Activated CD4-positive, alpha-beta memory T cell treated with anti-CD3 and anti-CD28 coated beads, Interleukin-2, amount 10 ng/mL, durations not matched to agents 7 days and 5 days (primary cell): ENCODE measurements at places on chromosomes 7 and 10. TPM values are rescaled to one million over a fixed set of nuclear protein-coding genes. Genes with fewer than 3 reads are reported as not detected.

DNA sequence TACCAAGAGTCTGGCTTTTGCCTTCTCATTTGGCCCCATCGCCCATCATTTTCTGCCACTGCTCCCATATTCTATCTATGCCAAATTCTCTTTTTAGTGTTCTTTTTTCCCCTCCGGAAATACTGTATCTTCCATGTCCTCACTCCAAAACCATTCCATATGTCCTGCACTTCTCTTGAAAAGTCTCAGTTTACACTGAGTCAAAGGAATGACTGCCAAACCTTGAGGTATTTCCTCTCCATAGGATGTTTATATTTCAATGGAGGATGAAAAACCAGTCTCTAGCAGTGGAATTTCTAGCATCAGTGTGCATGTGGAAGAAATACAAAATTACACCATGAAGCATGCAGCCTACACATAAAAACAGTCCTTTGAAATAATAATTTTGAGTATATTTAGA, 121.4 kb upstream of the PHYHIPL start:
- DNase-seq = no peak

DNA sequence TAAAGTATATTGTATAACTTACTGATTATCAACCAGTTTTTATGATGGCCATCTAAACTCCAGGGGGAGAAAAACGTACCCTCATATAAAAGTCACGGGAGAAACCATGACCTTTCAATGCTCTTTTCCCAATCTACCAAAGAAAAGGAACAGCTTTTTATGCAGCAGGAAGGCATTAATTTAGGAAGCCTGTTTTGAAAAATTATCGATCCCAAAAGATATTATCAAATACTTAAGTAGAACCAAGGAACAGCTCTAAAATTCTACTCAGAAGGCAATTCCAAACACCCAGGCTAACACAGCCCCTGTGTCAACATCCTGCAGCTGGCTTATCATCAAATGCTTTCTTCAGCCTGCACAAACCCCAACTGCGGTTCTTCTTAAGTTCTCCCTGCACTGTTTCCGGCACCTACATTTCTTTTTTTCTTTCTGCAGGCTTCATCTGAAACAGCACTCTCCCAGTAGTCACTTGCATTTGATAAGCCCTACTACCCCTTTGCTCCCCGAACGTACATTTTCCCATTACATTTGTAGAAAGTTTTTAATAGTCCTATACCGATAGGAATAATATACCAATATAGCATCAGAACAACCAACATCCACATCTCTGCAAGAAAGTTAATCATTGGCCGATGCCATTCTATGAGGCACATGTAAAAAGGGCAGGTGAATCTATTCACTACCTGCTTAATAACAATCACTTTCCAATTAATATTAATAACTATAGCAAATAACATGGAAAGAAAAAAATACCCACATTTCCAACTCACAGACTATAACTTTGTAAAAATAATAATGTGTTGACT, 47.9 kb downstream of the PIP4K2A start:
- peak; percentile 67 for DNase-seq

DNA sequence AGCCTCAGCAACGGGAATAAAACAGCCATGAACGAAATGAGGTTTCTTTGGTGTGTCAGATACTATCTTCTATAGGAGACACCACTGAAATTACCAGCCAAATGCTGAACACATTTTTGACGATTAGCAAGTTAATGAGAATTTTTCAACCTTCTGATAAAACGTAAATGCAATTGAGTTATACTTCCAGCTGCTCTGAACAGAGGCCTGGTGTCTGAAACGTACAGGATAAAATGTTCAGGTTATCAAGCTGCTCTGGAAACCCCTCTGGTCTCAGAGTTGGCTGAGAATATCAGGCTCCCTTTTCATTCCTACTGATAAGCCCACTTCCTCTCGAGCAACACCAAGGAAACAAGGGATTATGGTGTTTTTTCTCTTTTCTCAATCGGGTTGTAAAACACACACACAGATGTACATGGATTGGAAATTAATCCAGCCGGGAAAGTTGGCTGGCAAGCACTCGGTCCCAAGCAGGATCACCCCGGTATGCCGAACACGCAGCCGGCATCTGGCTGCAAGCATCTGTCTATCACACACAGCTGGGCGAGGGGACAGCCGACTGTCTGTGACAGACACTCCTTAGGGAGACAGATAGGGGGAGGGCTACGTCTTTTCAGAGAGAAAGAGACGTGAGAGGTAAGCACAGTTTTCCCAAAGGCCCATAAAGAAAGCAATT, 171.8 kb downstream of the PRKAG2 start:
- no peak for DNase-seq

DNA sequence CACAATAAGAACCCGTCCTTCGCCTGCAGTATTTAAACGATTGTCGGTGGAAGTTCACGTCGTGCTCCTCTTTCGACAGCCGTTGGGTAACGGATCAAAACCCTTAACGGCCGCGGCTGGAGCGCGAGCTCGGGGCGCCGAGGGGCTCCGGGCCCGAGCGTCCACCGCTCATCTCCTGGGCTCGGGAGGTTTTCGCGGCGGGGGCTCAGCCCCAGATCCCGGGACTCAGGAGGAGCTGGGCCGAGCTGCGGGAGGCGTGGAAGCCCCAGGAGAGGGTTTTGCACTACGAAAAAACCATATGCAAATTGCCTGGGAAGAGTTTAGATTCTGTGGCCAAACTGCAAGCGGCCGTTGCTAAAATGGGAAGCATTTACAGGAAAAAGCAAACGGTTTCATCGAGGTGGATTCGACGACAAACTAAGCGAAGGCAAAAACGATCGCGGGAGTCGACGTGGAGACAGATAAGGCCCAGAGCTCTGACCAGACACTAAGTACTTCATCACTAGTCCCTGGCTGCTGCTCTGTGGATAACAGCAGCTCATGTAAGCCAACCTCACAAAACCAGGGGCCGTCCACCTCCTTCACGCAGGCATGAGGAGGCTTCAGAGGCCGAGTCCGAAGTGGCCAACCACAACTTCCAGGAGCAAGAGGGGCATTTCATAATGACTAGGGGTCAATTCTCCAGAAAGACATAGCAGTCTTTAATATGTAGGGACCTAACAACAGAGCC, 129.7 kb downstream of the MARCHF5 start:
- DNase-seq = no peak

DNA sequence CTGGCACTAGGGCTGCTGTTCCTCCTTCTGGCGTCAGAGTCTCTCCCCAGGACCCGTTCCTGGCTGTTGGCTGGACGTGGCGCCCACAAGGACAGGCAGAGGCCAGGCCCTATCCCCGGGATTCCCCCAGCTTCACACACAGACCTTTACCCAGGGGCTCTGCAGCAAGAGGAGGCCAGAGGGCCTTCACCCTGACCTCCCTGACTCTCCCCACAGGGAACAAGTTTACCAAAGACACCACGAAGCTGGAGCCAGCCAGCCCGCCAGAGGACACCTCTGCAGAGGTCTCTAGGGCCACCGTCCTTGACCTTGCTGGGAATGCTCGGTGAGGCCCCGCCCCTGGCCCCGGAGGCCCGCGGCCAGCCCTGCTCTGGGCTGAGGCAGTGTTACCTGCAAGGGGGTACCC, 82.2 kb downstream of the GTF2IRD1 start:
- no peak for DNase-seq

DNA sequence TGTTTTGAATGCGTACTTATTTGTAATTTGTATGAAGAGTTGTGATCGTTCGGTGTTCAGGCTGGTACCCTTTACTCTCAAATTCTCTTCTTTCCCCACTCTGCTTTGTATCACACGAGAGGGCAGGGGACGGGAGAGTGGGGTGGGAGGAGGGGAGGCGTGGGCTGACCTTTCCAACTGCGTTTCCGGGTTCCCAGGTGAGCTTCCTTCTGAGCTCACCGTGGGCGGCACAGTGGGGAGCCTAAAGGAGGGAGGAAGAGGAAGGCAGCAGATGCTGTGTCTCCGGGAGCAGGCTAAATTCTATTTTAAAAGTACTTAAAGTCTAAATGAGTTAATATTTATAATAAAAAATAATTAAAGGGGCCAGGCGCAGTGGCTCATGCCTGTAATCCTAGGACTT, 7.4 kb upstream of the XRCC2 start:
- no peak for DNase-seq

DNA sequence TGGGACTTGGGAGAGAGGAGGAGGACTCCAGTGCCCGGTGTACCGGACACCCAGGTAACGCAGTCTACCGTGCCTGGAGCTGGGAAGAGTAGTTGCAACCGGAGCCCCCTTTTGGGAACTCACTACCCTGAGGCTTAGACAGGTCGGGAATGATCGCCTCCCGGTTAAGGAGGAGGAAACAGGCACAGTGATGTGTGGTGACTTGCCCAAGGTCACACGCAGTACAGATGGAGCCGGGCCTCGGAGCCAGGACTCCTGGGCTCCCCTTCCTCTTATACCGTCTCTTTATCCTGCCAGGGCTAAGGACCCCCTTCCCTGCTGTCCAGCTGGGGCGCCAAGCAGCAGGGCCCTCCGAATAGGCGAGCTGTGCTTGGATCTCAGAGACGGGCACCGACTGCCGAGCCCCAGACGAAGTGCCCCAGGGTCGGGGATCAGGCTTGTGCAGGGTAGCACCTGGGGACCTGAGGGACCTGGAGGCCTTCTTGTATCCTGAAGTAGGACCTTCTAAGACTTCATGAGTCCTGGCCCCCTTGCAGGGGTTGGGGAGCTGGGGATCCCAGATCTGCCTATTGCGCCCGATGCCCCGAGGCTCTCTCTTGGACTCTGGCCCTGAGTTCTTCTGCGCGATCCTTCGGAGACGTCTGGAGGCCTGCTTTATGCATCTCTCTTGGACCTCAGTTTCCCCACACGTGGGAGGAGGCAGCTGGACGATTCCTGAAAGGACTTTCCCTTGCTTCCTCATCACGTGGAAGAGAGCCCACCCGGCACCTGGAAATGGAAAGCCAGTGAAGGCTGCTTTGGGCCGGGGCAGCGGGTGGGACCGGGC, 767 bp upstream of the CYP26A1 start:
- no peak for DNase-seq

DNA sequence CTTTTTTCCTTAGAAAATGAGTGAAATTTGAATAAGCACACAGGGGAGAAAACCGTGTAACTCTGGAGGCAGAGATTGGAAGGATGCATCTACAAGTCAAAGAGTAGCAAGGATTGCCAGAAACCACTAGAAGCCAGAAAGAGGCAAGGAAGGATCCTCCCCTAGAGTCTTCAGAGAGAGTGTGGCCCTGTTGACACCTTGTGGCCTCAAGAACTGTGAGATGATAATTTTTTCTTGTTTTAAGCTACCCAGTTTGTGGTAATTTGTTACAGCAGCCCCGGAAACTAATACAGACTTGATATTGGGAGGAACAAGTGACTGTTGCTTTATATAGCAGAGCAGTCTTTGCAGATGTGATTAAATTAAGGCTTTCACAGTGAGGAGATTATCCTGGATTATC, 3.6 kb upstream of the GIMAP7 start:
- DNase-seq = no peak

DNA sequence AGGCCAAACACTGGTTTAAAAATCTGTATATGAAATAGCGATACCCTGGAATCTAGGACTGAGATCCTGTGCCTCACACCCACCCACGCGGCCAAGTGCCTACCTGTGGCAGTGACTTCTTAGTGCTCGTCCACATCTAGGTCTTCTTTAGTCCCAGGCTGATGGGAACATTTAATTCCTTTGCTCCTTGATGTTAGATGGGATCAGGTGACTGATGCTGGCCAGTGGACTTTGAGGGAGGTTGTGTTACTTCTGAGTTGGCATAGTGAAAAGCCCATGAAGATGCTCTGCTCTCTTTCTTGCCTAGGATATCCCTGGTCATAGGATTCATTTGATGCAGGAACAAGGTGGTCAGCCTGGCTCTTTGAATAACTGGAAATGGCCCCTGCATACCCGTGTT, 59.2 kb downstream of the BMPR1A start:
- no peak for DNase-seq

- DNase-seq = no peak
Measured at GRCh38 chr7:107744345-107744750, 406 bp downstream of the CBLL1 start.

DNA sequence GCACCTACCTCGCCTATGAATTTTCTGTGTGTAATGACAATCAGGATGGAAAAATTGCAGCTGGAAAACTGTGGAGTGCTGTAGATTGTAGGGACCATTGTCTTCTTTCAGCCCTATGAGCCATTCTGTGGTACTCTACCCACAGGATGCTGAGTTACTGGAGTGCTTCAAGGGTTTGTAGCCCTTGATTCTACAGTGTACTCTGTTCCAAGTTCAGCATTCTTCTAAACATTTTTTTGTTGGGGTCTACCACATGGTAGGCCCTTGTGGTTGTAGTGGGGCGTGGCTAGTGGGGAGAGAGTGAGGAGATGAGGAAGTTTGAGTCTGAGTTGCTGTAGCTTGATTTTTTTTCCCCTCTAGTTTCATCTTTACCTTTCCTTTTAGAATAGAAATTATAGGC, 33.5 kb downstream of the REEP3 start:
- peak; percentile 27 for DNase-seq

DNA sequence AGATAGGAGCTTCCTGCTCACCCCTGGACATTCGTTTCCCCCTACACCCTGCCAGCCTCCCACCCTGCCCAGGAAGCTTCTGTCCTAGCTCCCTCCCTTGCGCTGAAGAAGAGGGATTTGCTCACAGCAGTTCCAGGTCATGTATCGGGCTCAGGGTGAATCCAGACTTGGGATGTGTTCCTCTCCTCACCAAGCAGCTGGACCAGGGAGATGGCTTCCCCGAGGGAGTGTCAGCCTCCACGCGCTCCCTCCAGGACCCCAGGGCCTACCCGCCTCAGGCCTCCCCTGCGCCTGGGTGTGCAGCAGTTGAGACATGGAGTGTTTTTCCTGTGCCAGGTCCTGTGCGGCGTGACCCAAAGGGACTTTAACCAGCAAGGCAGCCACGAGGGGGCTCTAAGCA, 435.6 kb upstream of the FOXK1 start:
- no peak for DNase-seq

ARPC1A gene
- total RNA-seq = 63.8 TPM

C1GALT1 gene
- 63.4 TPM for total RNA-seq

EBF3 gene
- not detected for total RNA-seq
